ENCODE measurements at places on chromosomes 11 and 22.
A peak's percentile ranks its signal among the peaks of the same experiment; 100 is the strongest.

- no peak for DNase-seq
These were observed 40.7 kb downstream of the PACSIN2 start for GRCh38 chr22:42974223-42974622.

- DNase-seq: no peak
These were observed 32.8 kb downstream of the C2CD3 start for GRCh38 chr11:74138021-74138420.

DNA sequence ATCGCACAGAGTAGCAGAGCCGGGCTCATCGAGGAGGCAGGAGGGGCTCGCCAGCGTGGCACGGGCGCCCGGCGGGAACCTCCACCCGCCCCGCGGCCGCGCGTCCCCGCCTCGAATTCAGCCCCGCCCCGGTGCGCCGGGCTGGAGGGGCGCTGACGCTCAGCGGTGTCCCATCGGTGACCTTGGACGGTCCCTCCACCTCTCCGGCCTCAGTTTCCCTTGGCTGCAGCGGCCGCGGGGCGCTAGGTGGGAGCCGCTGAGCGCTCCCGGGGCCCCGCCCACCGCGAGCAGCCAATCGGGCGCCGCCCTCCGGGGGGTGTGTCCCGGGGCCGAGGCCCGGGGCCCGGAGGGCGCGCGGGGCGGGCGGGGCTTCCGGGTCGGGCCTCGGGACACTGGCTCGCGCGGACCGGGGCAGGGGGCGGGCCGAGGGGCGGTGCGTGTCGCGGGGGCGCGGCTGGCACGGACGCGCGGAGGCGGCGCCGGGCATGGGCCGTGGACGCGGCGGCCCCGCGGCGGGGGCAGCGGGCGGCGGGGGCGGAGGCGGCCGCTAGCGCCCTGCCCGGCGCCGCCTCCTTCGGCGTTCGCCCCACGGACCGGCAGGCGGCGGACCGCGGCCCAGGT is at the start of gene PPARA:
PPARA (plus strand) TSS at position 493 of the 621 bp plus-strand sequence. CDS start 47,858 bp downstream, outside the sequence.
- peak; percentile 87 for DNase-seq

- DNase-seq: peak; percentile 83
These were observed 97.1 kb downstream of the CD44 start for GRCh38 chr11:35235936-35236666.

DNA sequence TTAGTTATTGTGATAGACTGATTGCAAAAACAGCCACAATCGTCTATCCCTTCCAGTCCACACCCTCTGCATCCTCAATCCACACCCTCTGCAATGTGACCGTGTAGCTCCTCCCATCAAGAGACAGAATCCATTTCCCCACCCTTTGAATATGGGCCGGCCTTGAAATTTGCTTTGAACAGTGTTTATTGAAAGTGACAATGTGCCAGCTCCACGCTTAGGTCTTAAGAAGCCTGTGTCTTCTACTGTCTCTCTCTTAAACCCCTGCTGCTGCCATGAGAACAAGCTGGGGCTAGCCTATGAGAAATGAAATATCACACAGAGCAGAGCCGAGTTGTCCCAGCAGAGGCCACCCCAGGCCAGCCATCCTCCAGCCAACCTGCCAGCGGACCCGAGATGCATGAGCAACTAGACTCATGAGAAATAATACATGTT is 22.3 kb upstream of the MICAL2 start:
- DNase-seq: peak; percentile 57

GRCh38 chr11:75426720-75427086 is 6.3 kb downstream of the KLHL35 start:
- DNase-seq: no peak

DNA sequence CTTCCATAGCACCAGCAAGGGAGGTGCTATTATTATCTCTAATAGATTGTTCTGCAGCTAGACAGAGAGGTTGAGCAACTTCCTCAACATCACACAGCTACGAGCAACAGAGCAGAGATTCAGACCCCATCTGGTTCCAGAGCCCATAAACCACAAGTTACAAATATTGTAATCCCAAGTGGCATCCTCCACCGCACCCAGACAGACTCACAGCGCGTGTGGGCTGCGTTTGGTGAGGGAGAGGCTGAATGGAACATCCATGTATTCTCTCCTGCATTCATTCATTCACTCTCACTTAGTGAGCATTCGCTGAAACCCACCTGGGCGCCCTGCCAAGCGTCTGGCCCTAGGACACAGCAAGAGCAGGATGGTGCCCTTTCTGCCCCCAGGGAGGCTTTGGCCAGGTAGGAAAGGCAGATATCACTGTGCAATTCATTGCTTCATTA is 33.5 kb downstream of the LIF start:
- no peak for DNase-seq

DNA sequence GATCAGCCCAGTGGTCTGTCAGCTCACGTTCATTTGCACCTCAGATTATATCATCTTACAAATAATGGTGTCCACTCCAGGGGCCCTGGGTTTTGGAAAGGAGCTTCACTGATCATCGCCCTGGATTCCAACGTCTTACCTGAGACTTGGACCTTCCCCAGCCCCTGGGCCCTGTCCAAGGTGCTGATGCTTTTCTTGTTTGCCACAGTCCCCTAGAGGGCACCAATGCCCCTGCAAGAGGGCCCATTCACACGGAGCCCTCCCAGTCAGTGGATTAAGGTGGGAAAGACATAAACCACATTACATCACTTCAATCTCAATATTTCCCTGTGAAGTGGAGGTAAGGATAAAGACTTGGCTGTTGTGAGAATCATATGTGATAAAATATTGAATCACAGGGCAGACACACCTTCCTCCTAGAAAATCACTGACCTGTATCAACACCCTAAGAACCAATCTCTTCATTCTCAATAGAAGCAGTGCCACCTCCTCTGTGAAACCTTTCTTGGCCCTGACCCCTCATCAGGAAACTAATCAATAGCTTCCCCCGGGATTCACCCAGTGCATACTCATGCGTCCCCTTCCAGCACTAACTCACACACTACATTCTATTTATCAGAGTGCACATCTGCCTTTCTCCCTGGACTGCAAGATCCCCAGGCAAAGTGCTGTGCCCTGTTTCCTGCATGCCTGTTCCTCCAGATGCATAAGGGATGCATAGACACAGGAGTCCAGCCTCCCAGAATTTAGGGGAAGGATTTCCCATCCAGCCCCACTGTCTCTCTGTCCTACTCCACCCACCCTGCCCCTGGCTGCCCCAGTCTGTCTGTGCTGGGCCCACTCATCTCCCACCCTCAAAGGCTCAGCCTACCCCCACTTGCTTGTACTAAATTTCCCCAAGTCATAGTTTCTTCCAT is 167.0 kb downstream of the BUD13 start:
- DNase-seq: peak; percentile 56

DNA sequence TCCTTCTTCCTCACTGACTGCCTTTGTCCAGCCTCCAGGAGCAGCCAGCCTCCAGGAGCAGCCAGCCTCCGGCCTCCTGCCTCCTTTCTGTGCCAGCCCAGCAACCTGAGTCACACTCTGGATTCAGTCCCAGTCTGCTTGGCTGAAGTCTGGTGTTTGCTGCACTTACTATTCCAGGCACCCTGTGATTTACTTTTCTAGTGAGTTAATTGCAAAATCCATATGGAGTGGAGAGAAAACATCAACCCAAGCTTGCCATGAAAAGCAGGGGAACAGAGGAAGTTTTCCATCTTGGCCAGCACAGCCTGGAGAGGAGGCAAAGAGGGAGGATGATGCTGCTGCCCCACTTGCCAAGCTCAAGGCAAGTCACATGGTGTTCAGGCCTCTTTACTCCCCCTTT is 400.5 kb downstream of the TENM4 start:
- no peak for DNase-seq

DNA sequence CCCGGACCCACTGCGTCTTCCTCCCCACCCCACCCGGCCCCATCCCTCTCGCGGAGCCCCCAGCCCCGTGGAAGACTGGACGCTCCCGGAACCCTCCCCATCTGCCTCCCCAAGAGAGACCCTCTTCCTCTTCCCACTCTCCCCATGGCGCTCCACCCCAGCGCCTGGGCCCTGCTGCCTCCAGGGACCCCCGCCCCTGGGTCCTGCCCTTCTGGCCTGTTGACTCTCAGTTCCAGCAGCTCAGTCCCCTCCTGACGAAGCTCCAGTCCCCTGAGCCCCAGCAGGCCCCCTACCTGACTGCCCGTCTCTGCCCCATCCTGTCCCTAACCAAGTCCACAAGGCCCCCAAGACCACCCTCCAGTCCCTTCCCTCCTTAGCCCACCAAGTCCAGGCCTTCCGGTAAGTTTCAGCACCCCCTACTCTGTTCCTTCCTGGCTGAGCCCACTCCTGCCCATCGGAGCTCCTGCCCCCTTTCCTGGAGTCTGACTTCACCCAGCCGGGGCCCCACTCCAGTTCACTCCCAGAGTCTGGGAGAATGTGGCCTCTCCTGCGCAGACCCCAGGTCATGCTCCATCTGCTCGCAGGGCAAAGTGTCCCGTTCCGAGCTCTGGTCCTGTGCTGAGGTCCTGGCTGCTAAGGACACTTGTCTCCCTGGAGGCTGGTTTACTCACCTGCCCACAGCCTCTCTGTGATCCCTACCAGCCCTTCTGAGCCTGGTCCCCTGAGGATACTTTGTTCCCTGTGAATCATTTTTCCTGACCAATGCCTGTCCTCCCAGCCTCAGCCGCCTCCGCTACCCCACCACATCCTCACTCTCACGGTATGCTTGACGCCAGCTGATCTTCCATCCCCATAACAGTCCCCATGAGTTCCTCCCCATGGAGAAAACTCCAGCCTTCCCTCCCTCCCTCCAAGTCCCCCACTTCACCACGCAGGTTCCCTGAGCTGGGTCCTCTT is 722 bp downstream of the IFITM10 start:
- DNase-seq: no peak

DNA sequence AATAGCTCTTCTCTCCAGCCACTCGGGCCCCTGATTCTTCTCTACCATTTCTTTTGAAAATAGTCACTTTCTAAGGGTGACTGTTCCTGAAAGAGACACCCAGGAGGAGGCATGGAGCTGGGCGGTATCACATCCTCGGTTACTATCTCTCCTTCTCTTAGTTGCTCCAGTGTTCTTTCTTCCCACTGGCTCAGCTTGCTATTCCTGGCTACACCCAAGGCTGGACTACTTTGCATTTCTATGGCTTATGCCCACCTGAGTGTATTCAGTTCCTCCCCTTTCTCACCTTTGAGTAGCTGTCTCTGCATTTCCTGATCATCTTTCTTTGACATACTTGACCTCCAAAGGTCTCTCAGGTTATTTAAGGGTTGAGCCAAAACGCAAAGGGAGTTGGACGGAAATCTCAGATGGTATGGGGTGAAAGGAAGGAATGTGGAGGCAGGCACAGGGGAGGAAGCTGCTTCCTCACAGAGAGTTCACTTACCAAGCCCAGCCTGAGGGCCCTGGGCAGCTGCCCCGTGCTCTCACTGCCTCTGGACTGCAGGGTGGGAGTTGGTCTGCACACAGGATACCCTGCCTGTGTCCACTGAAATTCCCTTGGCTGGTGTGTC is 155.7 kb downstream of the SNX19 start:
- DNase-seq: no peak

GRCh38 chr11:119130662-119131061 is 9.3 kb downstream of the HINFP start:
- no peak for DNase-seq

- no peak for DNase-seq
These were observed 104.3 kb downstream of the EXT2 start for GRCh38 chr11:44199816-44200215.

DNA sequence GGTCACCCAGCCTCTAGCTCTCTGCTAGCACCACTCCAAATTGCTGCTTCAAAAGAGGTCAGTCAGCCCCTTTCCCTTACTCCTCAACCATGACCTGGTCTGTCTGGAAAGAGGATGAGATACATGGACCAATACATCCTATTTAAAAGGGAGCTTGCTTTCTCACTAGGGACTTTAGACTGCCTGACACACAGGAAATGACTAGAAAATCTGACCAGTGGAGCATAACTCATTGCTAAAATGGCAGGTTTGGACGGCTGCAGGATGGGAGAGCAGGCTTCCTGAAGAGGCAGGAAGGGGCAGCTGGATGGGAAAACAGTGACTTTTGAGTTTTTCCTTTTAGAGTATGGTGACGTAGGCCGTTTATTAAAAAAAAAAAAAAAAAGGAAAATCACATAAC is 25.3 kb downstream of the STIM1 start:
- no peak for DNase-seq

GRCh38 chr11:281486-282161 is 3.4 kb downstream of the NLRP6 start:
- no peak for DNase-seq

GRCh38 chr22:19043121-19044085 is 78.8 kb downstream of the DGCR2 start:
- DNase-seq: no peak

GRCh38 chr22:48742556-48743343 is 1084.9 kb downstream of the BRD1 start:
- DNase-seq: no peak

DNA sequence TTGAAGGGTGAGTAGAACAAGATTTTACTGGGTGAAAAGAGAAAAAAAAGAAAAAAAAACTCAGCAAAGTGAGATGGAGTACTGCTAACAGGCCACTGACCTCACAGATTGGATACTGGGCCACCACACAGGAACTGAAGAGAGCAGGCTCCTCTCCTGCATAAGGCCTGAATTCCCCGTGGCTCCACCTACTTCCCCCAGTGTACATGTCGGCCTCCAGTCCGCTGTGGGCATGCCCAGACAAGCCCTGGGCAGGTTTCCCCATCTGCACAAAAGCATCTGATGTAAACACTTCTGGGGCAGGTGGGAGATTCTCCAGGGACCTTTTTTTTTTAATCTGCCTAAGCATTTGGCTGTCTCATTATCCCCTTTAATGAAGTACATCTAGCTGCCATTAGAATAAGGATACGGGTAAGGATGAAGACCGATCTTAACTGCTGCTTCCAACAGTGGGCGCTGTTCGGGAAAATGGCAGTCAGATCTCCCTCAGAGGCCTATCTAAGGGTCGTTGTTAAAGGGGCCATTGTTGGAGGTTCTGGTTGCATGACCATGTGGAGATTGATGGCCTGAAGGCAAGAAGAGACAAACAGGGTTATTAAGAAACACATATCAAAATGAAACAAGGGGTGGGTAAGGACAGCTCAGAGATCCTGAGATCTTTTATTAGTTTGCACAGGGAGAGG is 48.5 kb downstream of the MS4A13 start:
- DNase-seq: peak; percentile 11

GRCh38 chr22:28411125-28411524 is 268.5 kb downstream of the TTC28 start:
- no peak for DNase-seq

- DNase-seq: no peak
These were observed 55.2 kb upstream of the UBASH3B start for GRCh38 chr11:122600290-122600689.

DNA sequence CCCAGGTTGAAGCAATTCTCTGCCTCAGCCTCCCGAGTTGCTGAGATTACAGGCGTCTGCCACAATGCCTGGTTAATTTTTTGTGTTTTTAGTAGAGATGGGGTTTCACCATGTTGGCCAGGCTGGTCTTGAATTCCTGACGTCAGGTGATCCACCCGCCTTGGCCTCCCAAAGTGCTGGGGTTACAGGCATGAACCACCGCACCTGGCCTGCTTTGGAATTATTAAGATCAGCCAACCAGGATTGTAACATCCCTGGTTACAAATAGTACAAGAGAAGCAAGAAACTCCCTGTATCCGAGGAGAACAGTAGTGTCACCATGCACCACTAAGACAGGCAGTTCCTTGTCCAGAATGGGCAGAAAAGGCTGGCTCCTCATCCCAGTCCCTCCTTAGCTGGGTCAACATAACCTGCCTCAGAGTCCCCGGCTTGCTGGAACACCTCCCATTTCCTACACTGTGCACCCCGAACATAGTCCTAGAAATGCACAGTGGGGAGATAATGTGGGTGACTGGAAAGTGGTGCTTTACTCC is 77.2 kb upstream of the INCENP start:
- DNase-seq: peak; percentile 35

- no peak for DNase-seq
These were observed 29.3 kb downstream of the NAT10 start for GRCh38 chr11:34134765-34135164.

- DNase-seq: no peak
These were observed 14.0 kb upstream of the MCHR1 start for GRCh38 chr22:40665312-40665711.
